Endothelial cell (in vitro differentiated cells): ENCODE measurements at places on chromosomes 4 and X.
A peak's percentile ranks its signal among the peaks of the same experiment; 100 is the strongest.

- DNase-seq, result no peak
Measured at GRCh38 chr4:40258627-40259026, 61.8 kb downstream of the RHOH start.

GRCh38 chrX:43750248-43750676 lies 94.2 kb downstream of the MAOA start:
- DNase-seq, result peak; percentile 18

DNA sequence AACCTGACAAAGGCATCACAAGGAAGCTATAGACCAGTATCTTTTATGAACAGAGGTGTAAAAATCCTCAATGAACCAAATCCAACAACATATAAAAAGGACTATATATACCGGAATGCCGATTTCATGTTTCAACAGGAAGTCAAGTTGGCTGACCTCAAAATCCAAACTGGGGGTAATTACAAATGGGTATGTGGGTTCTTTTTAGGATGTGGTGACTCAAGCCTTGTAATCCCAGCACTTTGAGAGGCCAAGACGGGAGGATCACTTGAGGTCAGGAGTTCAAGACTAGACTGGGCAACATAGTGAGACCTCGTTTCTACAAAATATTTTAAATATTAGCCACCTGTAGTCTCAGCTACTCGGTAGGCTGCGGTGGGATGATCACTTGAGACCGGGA lies 10.4 kb downstream of the PRSS48 start:
- no peak for DNase-seq

GRCh38 chrX:66632473-66632872 lies 6.4 kb downstream of the EDA2R start:
- no peak for DNase-seq

GRCh38 chr4:182179751-182180150 lies 63.5 kb upstream of the TENM3 start:
- DNase-seq, result no peak

GRCh38 chr4:107939307-107939706 lies 8.0 kb downstream of the CYP2U1 start:
- no peak for DNase-seq

- no peak for DNase-seq
Measured at GRCh38 chrX:124415115-124415800, 68.9 kb downstream of the SH2D1A start.

DNA sequence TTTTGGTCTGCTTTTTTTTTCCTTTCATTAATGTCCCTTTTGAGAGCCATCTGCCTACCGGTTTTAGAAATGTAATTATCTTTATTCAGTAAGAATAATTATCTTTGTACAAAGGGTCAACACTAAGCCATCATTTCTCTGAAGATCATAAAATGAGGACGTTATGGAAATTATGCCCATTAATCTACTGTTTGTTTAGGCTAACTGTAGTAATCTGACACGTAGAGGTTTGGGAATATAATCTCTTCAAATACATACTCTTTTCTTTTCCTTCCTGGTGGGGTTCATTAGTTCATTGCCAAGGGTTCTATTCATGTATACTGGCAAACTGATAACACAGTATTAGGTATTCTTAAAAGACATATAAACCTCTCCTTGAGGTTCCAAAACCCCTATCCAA lies 3.8 kb upstream of the HSD17B13 start:
- DNase-seq, result no peak

DNA sequence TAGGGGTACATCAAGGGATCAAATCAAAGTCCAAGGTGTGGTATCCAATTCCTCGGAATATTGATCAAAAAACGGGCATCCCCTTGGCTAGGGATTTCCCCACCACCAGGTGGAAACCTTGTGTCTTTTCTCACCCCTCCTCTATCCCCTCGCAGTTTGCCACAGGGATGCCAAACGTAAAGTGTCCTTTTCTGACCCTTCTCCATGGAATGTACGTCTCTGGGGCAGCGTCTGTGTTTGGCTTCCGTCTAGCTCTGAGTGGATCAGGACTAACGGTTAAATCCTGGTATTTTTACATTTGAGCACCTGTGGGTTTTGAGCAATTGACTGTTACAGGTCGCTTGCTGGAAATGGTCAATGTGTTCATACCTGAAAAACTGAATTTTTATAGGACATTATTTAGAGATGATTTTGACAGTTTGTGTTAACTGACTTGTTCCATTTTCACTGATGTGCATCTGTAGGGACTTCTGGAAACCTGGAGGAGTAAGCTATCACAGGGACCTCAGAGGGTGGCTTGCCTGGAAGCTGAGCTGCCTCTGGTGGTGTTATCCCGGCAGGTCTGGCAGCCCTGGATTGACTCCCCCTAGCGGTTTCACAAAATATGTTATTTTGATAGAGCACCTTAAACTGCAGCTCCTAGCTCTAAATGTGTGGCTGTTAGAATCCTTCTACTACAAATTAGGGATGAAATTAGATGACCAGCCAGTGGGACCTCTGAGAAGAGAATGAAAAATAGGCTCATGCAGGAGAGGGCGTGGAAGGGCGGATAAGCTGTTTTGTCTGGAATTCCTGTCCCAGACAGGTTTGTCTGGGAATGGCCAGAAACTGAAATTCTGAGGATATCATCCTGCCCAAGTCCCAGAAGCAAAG lies 8.8 kb upstream of the MGST2 start:
- peak; percentile 67 for DNase-seq

GRCh38 chr4:96642490-96642889 lies 802.6 kb downstream of the PDHA2 start:
- no peak for DNase-seq

DNA sequence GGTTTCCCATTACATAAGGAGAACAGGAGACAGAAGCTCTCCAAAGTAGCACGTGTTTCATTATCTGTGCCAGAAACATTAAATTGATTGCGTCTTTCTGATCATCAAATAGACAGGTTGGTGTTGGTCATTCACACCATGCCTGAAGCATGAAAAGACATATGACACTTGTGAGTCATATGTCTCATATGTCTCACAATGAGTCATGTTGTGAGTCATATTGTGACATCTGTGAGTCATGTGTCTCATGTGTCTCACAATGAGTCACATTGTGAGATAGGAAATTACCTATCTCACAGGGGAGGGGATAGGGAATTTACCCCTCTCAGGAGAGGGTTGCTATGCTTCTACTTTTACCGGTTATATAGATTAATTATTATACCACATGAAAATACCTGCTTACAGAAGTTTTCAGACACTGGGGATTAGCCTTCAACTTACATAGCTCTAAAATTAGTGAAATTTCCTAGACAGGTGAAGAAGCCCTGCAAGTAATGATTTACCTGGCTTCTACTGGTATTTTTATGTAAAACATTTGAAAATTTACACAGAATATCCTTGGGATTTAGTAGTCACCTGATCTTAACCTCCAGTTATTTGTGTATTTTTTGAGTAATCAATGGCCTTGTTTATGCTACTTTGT lies 80.8 kb downstream of the NPFFR2 start:
- no peak for DNase-seq

- DNase-seq, result peak; percentile 4
Measured at GRCh38 chrX:95318882-95319281, 1365.8 kb upstream of the DIAPH2 start.

DNA sequence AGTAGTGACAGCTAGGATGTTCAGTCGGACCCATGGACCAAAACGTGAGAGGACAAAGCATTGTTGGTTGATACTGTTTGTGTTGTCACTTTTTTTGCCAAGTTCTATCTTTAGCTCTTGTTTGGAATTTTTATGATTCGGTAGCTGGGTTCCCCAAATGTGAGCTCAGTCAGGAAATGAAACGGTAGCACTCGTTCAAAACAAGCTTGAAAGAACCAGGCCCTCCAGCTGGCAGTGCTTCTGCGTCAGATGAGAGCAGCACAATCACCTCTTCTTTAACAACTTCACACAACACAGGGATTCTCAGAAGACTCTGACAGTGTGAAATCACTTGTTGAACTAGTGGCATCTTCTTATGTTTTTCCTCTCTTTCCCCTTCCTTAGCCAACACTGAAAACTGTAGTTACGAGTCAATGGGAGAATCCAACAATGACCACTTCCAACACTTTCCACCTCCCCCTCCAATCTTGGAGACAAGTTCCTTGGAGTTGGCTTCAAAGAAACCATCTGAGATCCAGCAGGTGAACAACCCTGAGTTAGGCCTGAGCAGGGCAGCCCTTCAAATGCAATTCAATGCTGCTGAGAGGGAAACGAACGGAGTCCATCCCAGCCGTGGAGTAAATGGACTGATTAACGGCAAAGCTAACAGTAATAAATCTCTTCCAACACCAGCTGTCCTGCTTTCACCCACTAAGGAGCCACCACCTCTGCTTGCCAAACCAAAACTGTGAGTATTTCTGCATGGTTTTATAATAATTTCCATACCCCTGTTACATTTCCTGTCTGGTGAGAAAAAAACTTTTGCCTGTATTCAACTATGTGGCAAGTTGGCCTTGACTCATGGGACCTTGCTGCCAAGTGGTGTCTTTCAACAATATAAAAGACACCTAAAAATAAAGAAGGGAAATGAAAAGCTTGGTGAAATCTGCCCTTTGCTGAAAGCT lies 214.6 kb downstream of the PALLD start:
- no peak for DNase-seq

GRCh38 chr4:3257103-3257555 lies 8.2 kb downstream of the MSANTD1 start:
- DNase-seq, result no peak

- no peak for DNase-seq
Measured at GRCh38 chr4:185685804-185686203, 126.2 kb downstream of the SORBS2 start.

DNA sequence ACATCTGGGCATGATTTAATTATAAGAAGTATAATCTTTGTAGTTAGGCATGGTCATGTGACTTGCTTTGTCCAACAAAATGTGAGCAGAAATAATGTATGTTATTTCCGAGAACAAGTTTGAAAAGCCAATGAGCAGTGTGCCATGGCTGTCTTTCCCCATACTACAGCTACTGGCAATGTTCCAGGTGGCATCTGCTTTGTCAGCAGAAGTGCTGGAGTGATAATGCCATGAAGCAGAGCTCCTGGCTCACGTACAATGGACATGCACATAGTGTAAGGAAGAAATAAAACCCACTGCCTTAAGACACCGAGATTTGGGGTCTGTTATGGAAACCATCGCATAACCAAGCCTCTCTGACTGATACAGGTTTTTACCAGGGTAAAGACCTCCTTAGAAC lies 212.6 kb upstream of the RASGEF1B start:
- no peak for DNase-seq

DNA sequence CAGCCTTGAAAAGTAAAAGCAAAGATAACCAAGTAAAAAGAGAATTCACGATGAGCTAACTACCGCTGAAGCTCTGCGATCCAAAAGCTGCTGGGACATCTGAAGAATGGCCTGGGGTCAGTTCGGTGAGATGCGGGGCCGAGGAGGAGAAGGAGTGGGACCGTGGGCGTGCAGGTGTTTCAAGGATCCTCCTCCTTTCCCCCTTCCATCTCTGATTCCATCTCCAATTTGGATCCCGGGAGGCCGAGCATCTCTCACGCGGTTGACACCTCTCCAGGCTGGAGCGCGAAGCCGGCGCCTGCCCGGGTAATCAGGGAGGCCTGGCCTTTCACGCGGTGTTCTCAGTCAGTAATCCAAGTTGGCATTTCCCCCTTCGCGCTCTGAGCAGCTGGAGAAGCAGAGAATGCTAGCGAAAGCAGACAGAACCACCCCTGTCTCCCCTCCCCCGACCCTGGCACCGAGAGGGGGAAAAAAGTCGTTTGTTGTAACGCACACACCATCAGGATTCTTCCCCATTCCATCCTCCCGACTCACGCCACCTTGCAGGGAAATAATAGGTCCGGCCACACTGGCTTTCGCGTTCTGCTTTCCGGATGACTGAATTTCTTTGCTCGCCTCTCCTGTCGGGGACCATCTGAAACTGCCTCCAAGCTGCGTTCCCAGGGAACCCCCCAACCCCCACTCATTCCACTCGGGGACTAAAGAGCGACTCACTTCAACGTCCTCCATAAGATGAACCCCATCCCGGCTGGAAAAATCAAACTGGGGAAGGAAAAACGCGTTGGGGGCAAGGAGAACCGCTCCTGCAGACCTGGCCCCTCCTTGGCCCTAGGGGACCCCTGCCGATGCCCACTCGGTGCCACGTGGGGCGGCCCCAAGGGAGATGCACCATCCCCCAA lies 6.5 kb downstream of the NEUROG2 start:
- no peak for DNase-seq

GRCh38 chrX:148930206-148930729 lies 429.9 kb downstream of the AFF2 start:
- no peak for DNase-seq

DNA sequence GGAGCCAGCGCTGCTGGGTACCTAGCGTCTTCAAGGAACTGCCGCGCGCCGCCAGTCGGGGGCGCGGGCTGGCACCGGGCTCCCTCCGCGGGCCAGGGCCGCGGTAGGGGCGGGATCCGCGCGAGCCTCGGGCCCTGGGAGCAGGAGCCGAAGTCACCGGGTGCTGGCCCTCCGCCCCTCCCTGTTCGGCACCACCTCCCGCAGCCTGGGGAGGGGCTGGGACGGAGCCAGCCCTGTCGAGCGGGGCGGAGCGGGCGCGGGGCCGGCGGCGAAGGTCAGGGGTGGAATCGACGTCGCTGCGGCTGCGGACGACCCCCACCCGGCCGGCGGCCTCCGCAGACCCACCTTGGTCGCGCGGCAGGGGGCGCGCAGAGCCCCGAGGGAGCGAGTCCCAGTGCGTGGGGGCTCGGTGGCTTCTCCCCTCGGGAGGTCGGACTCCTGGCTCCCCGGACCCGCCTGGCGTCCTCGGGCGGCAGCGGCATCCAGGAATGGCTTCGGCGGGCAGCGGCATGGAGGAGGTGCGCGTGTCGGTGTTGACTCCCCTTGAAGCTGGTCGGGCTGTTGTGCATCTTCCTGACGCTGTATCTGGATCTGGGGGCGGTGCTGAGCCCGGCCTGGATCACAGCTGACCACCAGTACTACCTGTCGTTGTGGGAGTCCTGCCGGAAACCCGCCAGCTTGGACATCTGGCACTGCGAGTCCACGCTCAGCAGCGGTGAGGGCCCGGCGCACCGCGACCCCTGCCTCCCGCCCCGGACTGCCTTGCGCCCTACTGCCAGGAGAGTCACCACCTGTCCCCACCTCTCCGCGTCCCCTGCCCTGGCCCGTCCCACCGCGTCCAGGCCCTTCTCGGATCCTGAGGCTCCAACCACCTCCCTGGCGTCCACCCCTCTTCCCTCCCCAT lies 50.5 kb upstream of the FAM47C start:
- DNase-seq, result peak; percentile 43

DNA sequence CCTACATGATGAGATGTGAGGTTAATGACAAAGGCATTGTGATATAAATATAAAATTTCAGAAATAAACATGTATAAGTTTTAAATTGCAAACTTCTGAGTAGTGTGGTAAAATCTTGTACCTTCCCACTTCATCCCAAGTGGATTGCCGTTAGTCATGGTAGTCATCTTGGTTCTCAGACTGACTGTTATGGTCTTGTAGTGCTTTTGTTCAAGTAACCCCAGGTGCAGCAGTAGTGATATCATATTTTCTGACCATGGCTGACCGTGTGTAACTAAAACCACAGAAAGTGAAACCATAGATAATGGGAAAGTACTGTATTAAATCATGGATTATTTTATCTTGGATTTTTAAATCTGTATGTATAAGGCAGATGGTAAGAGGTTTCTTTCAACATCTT lies 74.8 kb upstream of the SLIT2 start:
- DNase-seq, result no peak
